Osteoblast (primary cell): ENCODE measurements at places on chromosomes 3 and 15. TPM values are rescaled to one million over a fixed set of nuclear protein-coding genes. Genes with fewer than 3 reads are reported as not detected.

GRCh38 chr3:62817678-62818077, 57.5 kb downstream of the CADPS start:
- DNase-seq, result no peak

DNA sequence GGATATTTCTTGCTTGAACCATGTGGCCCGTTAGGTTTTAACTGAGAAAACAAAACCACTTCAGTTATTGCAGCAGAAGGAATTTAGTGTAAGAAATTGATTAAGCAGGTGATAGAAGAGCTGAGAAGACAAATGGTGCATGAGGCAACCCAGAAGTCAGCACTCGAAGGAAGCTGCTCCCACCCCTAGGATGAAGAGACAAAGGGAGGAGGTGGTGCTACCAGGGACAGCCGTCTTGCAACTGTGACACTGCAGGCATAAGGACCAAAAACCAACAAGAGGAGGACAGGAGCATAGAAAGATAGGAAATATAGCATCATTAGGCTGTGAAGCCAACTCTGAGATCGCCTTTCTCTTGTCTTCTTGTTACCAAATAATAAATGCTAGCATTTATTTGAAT, 89.0 kb downstream of the IL20RB start:
- DNase-seq, result no peak

- no peak for DNase-seq
Observed at GRCh38 chr3:58704745-58705144, 38.2 kb upstream of the FAM3D start.

Gene RNF13
- total RNA-seq, result 86.1 and 109 TPM in 2 replicates

DNA sequence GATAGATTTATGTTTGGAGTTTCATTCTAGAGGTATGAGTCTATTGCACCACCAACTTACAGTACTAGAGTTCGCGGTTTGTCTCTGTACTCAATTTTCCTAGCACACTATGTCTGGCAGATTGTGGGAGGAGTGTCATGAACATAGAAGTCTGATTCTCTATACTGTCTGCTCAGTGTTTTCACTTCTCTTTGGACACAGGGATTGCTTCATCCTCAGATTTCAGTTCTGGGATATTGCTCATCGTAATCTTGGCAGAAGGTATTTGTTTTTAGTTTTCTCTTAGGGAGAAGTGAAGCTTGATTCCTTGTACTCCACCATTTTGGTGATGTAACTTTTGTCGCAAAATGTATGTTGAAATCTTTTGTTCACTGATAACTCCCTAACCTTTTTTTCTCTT, 27.8 kb upstream of the AZI2 start:
- peak; percentile 71 for DNase-seq

GRCh38 chr15:72492733-72493132, 18.6 kb downstream of the ARIH1 start:
- DNase-seq, result no peak

GRCh38 chr3:172189987-172190603, 150.7 kb downstream of the FNDC3B start:
- no peak for DNase-seq
